Neural crest cell (in vitro differentiated cells): ENCODE measurements at places on chromosomes 5 and 9.

DNA sequence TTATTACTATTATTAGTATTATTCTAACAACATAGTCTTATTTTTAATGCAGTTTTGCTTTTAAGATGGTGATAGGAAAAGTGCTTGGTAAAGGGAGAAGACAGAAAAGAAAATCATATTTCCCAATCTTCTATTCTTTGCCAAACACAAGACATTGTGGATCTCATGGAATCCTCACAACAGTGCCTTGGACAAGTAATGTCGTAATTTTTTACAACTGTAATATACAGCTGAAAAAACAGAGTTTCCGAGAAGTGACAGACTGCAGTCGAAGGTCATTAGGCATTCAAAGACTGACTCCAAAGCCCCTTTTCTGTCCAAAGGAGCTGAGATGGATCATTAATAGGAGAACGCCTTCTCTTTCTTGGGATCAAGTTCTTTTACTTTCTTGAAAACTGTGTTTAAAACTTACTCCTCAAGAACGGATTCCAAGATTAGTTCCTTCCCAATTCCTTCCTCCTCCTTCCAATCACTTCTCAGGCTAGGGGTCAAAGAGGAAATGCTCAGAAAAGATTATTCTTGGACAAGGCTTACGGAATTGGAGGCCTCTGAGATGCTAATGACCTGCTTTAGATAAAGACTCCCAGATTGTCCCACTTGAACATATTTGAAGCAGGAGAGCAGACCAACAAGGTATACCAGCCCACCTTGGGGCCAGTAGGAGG is 24.3 kb upstream of the TRIM32 start:
- no peak for DNase-seq

- DNase-seq, result no peak
Measured at GRCh38 chr9:81575956-81576355, 113.4 kb downstream of the TLE1 start.

- DNase-seq, result no peak
Measured at GRCh38 chr9:108746864-108747263, 108.9 kb downstream of the ACTL7B start.

DNA sequence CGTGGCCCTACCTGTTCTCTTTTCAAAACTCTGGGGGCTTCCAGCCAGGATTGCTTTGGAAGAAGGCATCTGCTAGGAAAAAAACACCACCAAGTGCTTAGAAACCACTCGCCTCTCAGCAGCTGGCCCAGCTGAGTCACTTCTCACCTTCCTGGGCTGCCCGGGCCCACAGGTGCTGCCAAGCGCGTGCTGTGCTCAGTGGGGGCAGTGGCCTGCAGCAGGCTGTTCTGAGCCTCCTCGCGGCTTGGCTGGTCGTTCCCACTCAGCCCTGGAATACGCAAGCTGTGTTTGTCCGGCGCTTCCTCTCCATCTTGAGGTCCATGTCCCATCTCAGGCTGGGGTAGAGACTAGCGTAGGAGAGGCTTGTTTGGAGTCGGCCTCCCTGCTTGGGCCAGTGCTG is 102.5 kb upstream of the FCN2 start:
- DNase-seq, result no peak

DNA sequence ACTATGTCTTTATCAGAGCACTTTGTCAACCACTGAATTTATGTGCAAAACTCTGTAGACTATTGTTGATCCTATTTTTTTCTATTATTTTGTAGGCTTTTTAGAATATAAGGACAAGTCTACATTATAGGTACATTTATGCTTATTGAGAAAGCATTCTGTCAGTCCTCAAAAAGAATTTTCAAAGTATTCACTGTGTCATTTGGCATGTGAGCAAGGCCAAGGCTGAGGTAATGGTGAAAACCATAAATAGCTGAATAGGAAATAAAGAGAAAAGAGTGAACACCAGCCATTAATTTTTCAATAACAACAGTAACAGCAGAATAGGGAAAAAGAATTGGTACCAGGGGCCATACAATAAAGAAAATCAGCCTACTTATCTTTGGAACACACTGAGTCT is 21.0 kb downstream of the SKIC3 start:
- no peak for DNase-seq

- DNase-seq, result no peak
Measured at GRCh38 chr9:127960410-127961154, 20.2 kb downstream of the EEIG1 start.

DNA sequence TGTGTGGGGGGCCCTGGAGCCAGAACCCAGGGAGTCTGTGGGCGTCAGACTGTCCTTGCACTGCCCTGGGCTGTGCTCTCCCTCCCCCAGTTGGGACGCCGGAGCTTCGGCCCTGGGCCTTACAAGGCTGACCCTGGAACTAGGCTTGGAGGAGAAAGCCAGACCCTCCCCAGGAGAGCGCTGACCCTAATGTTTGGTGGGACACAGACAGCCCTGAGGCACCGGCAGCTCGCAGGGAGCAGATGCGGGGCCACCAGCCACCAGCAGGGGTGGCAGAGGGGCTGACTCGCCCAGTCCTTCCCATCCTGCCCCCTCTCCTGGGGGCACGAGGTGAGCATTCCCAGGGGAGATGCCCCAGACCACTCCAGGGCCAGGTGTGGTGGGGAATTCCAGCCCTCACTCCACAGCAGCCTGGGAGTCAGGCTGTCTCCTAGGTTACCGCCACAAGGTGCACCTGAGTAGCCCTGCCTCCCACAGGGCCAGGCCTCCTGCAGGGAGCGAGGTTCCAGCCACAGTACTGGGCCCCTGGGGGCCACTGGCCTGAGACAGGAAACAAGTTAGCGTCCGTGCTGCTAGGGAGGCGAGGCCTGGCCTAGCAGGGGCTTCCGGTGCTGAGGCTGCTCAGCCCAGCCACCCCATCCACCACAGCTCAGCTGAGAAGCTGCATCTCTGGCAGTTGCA is 134.6 kb downstream of the OLFM1 start:
- DNase-seq, result no peak

DNA sequence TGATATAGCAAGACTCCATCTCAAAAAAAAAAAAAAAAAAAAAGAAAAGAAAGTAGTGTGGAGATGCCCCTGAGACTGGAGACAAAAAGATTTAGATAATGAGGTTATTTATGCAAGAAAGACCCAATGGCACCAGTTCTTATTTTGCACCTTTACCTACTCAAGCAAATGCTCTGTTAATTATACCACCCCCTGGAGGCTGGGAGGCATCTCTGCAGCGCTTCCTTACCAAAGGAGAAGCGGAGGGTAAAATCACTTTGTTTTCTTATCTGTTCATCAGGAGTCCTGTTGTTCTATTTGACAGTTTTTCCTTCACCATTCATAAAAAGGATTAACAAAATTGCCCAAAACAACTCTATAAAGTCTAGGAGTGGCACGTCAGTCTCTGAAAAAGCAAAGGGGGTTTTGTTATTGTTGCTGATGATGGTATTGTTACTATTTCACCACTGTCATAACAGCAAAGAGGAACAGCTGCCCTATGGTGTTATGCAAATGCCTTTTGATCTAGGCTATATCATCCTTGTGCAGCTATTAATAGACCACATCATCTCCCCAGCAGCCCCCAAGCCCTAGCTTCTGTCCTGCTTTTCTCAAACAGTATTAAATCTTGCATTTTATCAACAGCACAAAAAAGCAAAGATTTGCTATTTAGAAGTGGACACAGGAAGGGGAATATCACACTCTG is 174.0 kb downstream of the PALM2AKAP2 start:
- DNase-seq, result no peak

- DNase-seq, result no peak
Measured at GRCh38 chr5:35042781-35043180, 5.0 kb downstream of the AGXT2 start.

DNA sequence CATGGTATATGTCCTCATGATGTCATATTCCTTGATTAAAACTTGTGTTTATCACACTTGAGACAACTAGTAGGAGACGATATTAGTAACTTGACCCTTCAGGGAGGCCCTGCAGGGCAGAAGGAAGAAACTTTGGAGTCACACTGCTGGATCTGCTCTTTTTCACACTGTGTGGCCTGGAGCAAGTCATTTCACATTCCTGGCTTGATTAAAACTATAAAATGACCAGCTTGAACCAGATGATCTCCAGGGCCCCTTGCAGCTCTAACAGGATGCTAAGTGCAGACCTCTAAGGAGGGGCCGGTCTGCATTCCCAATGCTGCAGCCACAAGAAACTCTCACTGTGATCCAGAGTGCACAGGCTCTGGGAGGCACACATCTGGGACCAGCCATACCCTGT is 146.4 kb upstream of the ZNF366 start:
- no peak for DNase-seq

DNA sequence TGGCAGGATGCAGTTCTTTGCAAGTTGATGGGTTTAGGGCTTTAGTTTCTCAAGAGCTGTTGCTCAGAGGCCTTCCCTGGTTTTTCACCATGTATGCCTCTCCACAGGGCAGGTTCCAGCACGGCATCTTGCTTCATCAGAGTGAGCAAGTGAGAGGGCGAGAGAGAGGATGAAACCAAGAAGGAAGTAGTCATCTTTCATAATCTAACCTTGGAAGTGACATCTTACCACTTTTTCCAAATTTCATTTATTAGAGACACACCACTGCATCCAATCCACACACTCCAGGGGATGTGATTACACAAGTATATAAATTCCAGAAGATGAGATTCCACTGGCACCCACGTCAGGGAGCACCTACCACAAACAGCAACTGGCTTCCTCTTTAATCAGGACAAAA is 294.4 kb downstream of the MARCHF11 start:
- no peak for DNase-seq

- DNase-seq, result no peak
Measured at GRCh38 chr5:981456-981855, 27.1 kb upstream of the NKD2 start.

- no peak for DNase-seq
Measured at GRCh38 chr9:122091682-122092592, 1.2 kb downstream of the TTLL11 start.

GRCh38 chr5:141902015-141902814 is 21.5 kb upstream of the DELE1 start:
- DNase-seq, result no peak

GRCh38 chr9:106557996-106558667 is 304.8 kb upstream of the ZNF462 start:
- DNase-seq, result no peak

DNA sequence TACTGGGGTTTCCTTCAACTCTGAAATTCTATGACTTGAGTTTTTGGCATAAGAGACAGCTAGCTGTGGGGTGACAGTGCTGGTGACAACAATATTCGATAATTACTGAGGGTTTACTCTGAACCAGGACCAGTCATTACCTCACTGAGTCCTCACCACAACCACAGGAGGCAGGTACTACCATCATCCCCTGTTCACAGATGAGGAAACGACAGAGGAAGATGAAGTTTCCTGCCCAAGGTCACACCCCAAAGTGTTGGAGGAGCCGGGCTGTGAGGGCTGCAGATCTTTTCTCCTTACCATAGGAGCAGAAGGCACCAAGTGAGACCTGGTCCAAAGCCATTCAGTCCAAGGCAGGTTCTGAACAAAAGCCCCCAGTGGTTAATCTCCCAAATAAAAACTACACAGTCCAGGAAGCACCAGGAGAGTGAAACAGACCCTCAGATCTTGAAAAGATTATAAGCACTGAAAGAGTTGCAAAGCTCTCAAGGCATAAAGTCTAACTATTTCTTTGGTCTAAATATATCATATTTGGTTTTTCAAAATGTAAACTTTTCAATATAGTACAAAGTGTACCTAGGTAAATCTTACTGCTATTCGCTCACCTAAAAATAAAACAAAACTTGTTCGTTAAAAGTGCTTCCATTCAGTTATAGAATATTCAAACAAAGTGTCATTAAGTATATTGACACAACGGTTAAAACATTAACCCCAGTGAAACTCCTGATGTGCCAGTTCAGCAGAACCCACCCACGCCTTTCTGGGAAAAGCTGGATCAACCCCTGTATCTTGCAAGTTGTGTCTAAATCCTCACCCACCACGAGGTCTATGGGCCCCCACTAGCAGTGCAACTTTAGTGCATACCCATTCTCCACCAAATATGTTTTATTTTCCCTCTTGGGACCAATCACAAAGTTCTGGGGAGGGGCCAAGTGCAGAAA is 82.6 kb upstream of the EQTN start:
- DNase-seq, result no peak

GRCh38 chr9:33136721-33137670 is 30.1 kb downstream of the B4GALT1 start:
- DNase-seq, result no peak

DNA sequence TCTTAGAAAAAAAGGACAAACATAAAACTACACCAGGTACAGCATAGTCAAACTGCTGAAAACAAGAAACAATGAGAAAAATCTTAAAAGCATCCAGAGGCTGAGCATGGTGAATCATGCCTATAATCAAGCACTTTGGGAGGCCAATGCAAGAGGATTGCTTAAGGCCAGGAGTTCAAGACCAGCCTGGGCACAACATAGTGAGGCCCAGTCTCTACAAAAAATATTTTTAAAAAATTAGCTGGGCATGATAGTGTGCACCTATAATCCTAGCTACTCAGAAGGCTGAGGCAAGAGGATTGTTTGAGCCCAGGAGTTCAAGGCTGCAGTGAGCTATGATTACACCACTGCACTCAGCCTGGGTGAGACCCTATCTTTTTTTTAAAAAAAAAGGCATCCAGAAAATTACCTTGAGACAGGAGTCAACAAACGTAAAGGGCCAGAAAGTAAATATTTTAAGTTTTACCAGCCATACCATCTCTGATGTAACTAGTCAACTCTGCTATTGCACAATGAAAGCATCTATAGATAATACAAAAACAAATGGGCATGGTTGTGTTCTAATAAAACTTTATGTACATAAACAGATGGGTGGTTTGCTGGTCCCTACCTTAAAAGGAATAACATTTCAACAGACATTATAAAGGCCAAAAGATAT is 19.8 kb downstream of the AP3B1 start:
- DNase-seq, result no peak

DNA sequence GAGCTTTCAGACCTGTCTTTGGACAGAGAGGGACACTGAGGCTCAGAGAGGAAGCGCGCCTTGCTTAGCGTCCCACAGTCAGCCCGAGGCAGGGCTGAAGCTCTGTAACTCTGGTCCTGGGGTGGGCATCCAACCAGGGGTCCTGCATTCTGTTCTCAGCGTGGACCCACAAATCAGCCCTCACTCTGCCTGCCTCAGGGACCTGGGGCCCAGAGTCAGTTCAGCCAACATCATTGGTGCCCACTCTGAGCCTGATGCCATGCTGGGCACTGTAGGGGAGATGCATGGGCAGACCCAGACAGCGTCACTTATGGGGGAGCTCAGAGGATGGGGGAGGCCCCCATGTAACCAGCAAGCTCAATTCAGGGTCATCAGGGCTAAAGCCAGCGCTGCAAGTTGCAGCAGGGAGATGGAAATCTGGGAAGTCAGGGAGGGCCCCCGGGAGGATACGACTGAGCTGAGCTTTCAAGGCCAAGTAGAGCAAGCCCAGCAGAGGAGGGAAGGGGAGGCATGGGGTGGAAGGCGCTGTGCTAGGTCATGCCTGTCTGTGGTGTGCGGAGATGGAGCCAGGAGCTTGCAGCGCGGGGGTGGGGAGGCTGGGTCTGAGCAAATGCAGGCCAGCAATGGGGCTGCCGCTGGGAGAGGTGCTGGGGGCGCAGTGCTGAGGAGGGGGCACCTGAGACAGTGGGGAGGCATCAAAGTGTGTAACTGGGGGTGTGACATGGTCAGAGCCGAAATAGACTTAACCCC is 21.1 kb downstream of the CORO2A start:
- no peak for DNase-seq

GRCh38 chr9:88749420-88749819 is 214.4 kb downstream of the NXNL2 start:
- no peak for DNase-seq

GRCh38 chr5:162624110-162624509 is 556.5 kb downstream of the GABRG2 start:
- no peak for DNase-seq

GRCh38 chr9:124855944-124856765 is 2.9 kb downstream of the WDR38 start:
- DNase-seq, result no peak

GRCh38 chr9:130995086-130996011 is 13.6 kb upstream of the LAMC3 start:
- no peak for DNase-seq

- DNase-seq, result no peak
Measured at GRCh38 chr5:164372892-164373291, 867.5 kb downstream of the MAT2B start.
